ENCODE measurements at places on chromosomes 1 and 21. TPM values are rescaled to one million over a fixed set of nuclear protein-coding genes. Genes with fewer than 3 reads are reported as not detected.

- DNase-seq: peak; percentile 59
Observed at GRCh38 chr1:244049162-244050013, 1.7 kb upstream of the ZBTB18 start.

GRCh38 chr1:212235857-212236256 lies 49.4 kb upstream of the PPP2R5A start:
- DNase-seq: no peak

DNA sequence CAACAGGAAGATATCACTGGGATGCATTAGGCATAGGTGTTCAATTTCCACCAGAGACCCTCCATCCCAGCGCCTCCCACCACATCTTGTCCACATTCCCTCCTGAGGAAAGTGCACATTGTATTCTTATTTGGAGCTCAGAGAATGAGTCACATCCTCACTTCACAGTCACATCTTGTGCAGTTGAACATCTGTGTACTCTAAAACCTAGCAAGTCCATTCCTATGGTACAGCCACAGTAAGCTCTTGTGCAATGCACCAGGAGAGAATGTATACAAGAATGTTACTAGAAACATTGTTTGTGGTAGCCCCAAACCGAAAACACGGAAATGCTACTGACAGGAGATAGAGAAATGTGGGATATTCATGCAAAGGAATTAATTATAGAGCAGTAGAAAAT lies 1.6 kb upstream of the KDF1 start:
- DNase-seq: no peak

GRCh38 chr1:167463080-167463479 lies 55.2 kb downstream of the CD247 start:
- no peak for DNase-seq

- DNase-seq: no peak
Observed at GRCh38 chr21:34583926-34584563, 30.9 kb downstream of the RCAN1 start.

GRCh38 chr1:201459775-201460174 lies 9.2 kb downstream of the PHLDA3 start:
- DNase-seq: no peak

GRCh38 chr1:7752512-7753417 lies 18.3 kb upstream of the VAMP3 start:
- peak; percentile 65 for DNase-seq

The ELAPOR1 gene
- total RNA-seq: 55.1 TPM

DNA sequence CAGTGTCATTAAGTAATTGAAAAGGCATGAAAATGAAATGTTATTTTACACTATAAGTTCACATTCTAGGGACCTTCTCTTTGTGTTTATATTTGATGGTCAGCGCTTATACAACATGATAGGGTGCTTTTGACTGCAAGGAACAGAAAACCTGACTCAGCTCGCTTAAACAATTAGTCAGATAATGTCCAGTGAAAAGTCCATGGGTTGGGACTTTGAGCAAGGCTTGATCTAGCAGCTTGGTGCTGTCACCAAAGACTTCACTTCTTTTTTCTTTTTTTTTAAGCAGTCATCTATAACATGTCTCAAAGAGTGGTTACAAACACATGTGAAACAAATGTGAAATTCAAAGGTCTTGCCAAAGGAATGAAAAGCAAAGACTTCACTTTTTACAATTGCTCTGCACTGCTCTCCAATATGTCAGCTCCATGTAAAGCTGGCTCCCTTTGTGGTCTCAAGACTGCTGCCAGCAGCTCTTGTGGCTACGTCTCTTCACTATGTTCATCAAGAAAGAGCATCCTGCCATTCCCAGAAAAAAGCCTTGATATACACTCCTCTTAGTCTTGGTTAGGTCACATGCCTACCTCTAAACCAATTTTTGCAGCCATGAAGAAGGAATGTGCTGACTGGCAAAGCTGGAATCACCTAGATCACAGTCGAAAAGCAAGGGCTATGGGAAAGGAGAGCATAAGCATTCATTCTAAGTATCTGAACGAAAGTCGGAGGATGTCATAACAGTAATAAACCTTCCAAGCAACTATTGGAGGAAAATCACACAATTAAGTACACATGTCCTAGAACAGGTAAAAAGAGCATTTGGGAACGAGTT lies 15.2 kb downstream of the F3 start:
- no peak for DNase-seq

GRCh38 chr1:65260851-65261473 lies 48.4 kb upstream of the DNAJC6 start:
- DNase-seq: no peak

- DNase-seq: no peak
Observed at GRCh38 chr1:111227851-111228747, 586 bp downstream of the CHI3L2 start.

DNA sequence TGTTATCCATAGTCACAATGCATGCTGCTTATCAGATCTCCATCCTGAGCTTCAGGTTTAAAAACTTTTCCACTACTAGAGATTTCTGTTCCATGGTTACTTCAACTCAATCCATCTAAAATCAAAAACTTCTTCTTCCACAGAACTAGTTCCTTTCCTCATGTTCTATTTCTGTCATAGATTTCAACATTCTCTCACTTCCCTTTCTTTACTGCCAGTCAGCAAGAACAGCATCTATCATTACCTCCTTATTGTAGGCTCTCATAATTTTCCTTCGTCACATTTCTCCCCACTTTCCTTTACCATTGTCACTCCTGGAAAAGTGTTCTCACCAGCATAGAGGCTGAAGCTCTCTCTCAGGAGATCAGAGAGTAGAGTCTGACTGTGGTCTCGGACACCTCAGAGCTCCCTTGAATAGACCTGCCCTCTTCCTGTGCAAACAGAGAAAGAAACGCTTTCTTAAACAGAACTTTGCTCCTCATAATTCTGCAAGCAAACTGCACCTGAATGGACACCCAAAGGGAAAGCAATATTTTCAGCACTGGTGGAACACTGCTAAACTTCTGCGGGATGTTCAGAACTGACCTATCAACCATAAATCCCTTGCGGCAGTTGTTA lies 48.7 kb upstream of the KIRREL1 start:
- DNase-seq: no peak

- no peak for DNase-seq
Observed at GRCh38 chr1:228375578-228376261, 30.9 kb downstream of the TRIM11 start.

GRCh38 chr1:67759692-67760029 lies 73.6 kb downstream of the GNG12 start:
- no peak for DNase-seq

DNA sequence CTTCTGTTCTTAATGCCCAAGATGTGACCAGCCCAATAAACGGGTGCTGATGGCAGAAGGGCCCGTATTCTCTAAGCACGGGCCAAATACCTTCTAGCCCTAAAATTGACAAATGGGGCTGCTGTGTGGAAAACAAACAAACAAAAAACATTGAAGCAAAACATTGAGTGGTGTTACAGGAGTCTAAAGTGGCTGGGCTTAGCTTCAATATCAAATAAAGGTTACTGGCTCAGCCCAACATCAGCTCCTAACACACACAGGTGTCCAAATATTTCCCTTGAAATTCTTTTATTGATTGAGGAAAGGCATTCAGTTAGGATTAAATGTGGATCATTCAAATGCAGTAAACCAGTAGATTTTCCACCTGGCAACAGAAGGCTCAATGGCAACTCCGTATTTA lies 13.3 kb upstream of the TTF2 start:
- DNase-seq: no peak

The KCNH1 gene
- 49.4 TPM for total RNA-seq

The CCT3 gene
- 150 TPM for total RNA-seq

GRCh38 chr1:58874342-58874741 lies 90.5 kb upstream of the JUN start:
- DNase-seq: no peak

DNA sequence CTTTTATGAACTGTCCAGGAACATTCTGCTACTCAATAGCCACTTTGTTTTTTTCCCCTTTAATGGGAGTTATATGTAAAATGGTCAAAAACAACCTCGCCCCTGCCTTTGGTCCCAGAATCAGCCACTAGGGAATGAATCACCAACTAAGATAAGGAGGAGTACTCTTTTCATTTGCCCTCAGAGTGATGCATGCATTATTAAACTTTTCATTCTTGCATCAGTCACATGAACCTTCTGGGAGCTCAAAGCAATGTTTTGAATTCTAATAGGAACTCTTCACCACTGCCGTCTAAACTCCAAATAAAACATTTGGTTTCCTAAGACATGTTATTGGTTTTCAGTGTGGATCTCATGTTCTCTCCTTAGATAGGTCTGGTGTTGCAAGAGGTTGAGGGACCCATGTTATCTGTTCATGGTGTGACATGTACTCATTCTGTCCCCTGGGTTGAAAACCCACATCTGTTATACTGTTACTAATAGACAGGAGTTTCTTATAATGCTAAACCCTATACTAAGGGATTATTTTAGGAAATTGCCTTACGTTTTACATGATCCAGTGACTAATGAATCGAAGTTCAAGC lies 17.8 kb upstream of the HSD17B7 start:
- no peak for DNase-seq

The NECTIN4 gene
- not detected for total RNA-seq

DNA sequence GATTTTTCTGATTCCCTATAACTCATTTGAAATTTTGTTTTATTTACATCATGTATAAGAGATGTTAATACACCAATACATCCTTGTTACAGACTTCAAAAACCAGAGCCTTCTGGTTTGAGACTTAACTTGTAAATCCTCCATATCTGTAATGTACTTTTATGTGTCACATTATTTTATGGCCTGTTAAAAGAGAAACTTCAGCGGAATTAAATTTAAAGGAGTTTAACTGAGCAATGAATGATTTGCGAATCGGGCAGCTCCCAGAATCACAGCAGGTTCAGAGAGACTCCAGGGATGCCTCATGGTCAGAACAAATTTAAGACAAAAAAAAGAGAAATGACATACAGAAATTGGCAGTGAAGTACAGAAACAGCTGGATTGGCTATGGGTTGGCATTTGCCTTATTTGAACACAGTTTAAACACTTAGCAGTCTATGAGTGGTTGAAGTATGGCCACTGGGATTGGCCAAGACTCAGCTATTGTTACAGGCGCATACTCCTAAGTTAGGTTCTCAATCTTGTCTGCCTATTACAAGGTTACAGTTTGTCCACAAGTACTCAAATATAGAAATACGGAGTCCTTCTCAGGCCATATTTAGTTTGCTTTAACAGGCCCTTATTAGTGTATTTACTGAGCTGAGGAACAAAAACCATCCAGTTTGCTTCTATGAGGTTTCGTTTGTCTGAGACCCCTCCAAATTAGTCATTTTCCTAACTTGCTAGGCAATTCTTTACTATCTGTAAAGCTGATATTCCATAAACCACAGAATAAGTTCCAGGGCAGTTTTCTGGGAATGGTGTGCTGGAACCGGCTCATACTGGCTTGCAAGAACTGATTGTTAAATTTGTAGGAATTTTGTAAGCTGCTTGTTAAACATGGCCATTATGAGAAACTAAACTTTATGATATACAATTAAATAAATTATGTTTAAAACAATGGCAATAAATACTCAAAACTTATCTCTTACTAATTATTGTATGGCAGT lies 56.2 kb upstream of the WDR26 start:
- no peak for DNase-seq

GRCh38 chr1:86110451-86111129 lies 46.0 kb downstream of the COL24A1 start:
- DNase-seq: no peak

DNA sequence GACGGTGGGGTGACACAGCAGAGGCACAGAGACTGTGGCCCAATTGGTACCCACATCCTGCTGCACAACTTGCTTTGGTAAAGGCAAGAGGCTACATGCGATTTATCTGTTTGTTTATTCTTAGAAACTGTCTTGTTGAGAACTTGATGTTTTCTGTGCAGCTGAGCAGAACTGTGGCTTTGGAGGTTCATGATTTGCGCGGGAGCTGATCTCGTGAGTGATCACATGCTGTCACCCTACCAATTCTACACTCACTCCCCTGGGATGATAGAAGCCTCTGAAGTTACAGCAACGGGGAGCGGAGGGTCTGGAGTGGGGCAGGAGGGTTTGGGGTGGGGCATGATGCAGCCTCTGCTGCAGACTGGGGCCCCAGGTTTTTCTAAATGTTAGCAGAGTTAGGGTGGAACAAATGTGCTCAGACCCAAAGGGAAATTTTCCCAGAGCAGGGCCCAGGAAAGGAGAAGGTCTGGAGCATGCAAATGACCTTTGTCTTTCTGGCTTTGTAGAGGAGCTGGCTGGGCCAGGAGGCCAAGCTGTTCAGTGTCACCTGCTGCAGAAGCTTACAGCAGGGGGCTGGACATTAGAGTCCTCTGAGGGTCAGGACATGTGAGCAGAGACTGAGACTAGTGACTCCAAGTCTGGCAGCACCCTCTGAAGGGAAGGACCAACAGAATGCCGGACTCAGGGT lies 83.6 kb downstream of the GRIK3 start:
- DNase-seq: no peak

The ANXA9 gene
- total RNA-seq: not detected

- DNase-seq: no peak
Observed at GRCh38 chr1:14138687-14139086, 438.7 kb downstream of the PRDM2 start.

The RGS1 gene
- 3.3 TPM for total RNA-seq

DNA sequence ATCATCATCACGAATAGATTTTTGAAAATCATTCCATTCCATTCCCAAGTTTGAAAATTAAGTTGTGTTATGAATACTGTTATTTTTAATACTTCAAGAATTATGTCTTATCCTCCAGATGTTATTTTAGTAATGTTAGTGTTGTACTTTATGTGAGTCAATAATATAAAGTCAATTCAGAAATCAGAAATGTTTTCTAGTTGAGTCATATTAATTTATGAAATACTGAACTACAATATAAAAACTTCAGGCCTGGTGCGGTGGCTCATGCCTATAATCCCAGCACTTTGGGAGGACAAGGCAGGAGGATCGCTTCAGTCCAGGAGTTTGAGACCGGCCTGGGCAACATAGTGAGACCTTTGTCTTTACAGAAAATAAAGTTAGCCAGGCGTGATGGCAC lies 38.4 kb upstream of the GPR25 start:
- no peak for DNase-seq

The SLFNL1 gene
- 0.89 TPM for total RNA-seq

The LRRC7 gene
- total RNA-seq: 169 TPM

- DNase-seq: no peak
Observed at GRCh38 chr1:33471416-33471815, 1.0 kb upstream of the ZSCAN20 start.

The GRIK3 gene
- total RNA-seq: 42.7 TPM

The OR2L5 gene
- total RNA-seq: 4.3 TPM

DNA sequence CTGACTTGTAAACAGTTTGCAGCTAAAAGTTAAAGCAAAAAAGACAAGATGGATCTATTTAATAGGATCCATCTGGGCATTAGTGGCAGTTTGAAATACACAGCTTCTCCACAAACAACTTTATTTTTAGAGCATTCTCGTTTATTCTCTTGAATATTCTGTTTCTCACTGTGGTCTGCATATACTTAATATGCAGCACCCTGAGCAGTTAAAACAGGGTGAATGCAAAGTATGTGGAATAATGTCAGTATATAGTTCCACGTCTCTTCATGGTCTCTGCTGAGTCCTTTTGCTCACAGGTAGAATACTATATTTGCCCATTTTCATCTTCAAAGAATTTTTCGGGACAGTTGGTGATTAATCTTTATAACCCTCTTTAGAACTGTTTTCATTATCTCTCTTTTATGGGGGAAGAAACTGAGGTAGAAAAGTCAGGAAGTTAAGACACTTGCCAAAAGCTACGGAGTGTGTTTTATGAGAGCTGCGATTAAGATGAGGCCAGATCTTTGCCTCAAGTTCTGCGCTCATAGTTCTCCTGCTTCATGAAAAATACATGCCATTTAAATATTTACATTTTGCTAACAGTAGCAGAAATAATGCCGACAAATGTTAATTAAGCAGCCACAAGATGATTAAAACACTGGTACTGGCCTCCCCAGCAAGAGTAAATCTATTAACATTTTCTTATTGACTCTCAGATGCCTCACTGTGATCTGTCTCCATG lies 115.6 kb downstream of the PTBP2 start:
- no peak for DNase-seq

Measured in dorsolateral prefrontal cortex (tissue), 122 donors.